ENCODE measurements at places on chromosomes 5 and 9.

DNA sequence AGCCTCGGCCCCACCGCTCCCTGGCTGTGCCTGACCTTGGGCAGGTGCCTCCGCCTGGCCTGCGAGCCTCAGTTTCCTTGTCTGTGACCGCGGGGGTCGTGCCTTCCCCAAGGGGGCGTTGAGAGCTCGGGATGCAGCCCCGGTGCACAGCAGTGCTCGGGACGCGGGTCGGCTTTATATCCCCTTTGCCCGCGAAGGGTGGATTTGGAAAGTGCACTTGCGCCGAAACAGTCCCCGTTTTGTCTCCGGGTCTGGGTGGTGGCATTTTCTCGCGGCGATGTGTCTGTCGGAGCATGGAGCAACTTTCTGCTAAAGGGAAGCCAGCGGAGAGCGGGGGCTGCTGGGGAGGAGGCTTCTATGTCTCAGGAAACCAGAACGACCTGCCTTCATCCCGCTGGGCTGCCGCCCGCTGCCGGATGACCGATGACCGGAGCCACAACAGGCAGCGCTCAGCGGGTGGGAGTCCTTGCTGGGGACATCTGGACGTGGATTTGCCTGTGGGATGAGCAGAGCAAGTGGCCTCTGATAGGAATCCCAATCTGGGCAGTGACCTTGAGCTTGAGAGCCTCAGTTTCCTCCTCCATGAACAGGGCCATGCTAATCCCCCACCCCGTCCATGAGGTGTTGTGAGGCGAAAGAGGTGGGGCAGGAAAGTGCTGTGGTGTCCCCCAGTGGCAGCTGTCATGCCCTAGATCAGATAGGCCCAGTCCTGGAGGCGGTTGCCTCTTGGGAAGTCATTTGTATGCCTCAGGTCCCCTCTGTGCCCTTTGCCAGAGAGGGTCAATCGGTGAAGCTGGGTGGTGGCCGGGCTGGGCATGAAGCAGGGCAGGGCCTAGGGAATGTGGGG lies 651 bp downstream of the HRH2 start:
- DNase-seq = no peak

DNA sequence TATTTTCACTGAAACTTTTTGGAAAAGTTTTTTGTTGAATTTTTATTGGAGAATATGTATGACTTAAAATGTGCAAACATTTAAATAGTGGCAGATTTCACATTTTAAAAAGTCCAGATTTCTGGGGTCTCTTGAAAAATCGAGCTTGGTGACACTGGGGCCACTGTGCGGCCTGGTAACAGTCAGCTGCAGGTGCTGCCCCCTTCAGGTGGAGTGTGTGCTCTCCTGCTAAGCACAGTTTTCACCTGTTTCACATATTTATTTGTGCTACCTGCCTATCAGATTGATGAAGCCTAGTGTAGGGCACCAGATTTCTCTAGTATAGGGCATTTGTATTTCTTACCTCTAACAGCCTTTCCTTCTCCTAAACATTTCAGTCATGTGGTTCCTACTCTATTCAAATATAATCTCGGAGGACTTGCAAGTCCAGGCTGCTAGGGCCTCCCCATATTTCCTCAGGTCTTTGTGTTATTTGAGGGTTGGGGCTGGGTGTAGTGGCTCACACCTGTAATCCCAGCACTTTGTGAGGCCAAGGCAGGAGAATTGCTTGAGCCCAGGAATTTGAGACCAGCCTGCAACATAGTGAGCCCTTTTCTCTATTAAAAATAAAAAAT lies 95.8 kb upstream of the KLF9 start:
- no peak for DNase-seq

DNA sequence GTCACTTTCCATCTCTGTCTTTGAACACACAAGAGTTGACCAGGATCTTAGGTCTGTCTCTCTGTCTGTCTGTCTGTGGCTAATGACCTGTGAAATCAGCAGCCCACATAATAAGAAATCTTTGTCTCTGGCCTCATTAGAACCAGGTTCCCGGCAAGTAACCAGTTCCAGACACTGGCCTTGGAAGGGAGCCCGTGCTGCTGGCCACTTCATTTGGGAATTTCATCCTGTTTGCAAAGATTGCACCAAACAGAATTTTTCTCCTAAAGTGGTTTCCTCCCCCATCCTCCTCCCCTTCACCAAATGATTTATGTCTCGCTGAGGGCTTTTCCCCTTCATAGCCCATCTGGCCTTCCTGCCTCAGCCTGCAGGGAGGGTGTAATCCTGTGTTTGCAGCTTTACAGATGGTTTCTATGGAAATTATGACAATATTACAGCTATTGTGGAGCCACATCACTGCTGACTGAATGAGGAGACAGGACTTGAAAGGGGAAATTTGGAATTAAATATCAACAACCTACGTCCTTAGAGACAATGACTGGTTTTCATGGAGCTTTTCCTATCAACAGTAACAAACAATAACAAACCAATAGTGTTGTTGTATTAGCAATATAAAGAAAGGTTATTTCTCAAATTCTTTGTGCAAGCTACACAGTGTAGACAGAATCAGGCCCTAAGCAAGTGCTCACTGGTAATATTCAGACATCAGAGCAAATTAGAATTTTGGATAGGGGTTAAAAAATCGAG lies 25.7 kb downstream of the DPYSL3 start:
- no peak for DNase-seq

- no peak for DNase-seq
These were observed 282.9 kb downstream of the SLF1 start for GRCh38 chr5:94901191-94901979.

DNA sequence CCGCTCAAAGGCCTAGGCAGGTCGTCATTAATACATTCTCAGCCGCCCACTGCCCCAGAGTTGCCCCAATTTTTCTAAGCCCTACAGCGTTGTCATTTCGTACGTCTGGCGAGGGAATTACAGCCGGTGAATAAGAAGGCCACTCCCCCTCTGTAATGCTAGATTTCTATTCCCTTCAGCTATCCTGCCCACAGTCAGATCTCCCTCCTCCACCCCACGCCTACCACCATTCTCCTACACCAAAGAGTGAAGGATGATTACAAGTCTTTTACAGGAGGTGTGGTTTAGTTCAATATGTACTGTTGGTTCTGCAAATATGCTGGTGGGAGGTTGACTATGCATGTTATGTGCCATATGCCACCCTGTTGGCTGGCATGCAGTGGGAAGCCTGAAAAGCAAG lies 83.7 kb upstream of the SMIM15 start:
- no peak for DNase-seq

- no peak for DNase-seq
These were observed 267.2 kb upstream of the DAB2 start for GRCh38 chr5:39691993-39692392.

DNA sequence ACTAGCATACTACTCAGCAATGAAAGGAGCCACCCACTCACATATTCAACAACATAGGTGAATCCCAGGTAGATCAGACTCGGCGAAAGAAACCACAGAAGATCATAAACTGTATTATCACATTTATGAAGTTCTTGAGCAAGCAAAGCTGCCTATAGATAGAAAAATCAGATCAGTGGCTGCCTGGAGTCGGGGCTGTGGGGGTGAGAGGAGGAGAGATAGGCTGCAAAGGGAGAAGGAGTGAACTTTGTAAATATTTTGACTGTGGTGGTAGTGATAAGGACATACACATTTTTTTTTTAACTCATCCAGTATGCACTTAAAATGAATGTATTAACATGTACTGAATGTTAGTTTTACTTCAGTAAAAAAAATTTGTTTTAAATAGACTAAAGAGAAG lies 23.5 kb upstream of the TMEM174 start:
- no peak for DNase-seq

DNA sequence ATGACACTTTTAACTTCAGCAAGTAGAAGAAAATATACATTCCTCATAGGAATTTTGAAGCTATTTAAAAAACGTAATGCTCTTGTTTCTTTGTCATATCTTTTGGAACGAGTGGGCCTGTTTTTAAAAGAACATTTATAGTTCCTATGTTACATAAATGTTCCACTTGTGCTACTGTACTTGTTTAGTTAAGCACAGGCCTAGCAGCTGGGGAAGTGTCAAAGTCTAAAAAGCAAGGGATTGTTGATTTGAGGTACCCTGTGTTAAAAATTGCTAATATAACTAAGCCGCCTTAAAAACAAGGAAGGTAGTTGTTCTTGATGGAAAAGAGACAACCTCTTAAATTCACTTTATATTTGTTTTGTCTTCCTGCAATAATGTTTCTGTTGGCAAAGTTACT lies 27.2 kb upstream of the ELL2 start:
- DNase-seq = no peak

- no peak for DNase-seq
These were observed 655 bp upstream of the RAI14 start for GRCh38 chr5:34655354-34655991.

Measured in stimulated activated CD8-positive, alpha-beta memory T cell treated with anti-CD3 and anti-CD28 coated beads, Interleukin-4, amount 100 ng/mL, for 4 hours (primary cell).